Astrocyte of the hippocampus (primary cell): ENCODE measurements at places on chromosomes 2 and 18.

- peak; percentile 29 for DNase-seq
These were observed 176.7 kb upstream of the PKDCC start for GRCh38 chr2:41871080-41871479.

DNA sequence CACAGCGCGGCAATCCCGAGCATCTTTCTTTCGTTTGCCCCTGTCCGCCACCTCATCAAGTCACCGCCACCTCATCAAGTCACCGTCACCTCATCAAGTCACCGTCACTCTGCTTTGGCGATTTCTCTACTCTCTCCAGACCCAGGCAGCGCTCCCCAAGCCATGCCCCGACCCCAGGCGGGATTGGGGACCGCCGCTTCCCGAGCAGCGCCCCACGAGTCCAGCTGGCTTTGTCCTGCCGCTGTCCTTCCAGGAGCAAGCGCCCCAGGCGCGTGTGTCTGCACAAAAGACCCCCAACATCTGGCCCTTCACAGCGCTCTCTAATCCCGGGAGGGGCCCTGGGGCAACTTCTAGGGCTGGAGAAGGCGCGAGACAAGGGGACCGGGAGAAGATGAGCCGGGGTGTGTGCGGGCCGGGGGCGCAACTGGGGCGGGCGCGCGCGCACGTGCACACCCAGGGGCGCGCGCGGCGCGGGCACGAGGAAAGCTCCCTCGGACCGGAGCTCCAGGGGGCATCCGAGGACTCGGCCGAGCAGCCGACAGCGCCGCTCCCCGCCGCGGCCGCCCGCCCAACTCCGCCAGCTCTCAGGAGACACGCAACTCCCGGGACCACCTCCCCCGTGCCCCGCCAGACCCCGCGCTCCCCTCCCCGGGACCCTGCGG is 633 bp upstream of the RNF152 start:
- DNase-seq: peak; percentile 84

- no peak for DNase-seq
These were observed 157.9 kb upstream of the SCN7A start for GRCh38 chr2:166651991-166652390.

GRCh38 chr2:239274391-239275043 is 126.3 kb downstream of the HDAC4 start:
- DNase-seq: peak; percentile 93

GRCh38 chr2:75241696-75242095 is 42.4 kb upstream of the TACR1 start:
- DNase-seq: no peak

- no peak for DNase-seq
These were observed 137.3 kb downstream of the DTNA start for GRCh38 chr18:34847408-34847807.
